ENCODE measurements at places on chromosomes 16 and 17.

- no peak for DNase-seq
Observed at GRCh38 chr17:80845863-80846671, 145.6 kb upstream of the CHMP6 start.

DNA sequence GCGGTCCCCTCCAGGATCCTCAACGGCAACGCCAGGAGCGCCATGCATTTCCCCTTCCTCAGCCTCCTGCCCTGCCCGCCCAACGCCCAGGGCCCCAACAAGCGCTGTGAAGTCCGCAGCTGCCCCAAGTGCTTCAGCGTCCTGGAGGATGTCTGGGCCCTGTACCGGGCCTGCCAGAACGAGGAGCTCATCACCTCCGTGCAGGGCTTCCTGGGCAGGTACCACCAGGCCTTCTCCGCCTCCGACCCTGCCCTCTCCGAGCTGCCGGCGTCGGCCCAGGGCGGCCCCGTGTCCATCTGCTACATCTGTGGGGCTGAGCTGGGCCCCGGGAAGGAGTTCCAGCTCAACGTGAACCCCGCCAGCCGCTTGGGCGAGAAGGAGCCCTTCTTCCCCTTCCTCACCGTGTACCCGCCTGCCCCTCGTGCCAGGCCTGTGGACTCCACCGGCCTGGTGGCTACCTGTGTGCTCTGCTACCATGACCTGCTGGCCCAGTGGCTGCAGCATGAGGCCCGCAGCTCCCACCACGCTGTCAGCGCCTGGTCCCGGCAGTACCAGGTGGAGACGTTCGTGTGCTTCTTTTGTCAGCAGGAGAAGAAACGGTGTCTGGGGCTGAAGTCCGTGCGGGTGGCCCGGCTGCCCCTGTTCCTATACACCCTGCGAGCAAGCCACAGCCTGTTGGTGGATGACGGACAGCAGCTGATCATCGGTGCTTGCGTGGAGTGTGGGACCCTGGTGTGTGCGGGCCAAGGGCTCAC lies 58.9 kb upstream of the CIBAR2 start:
- DNase-seq = no peak

DNA sequence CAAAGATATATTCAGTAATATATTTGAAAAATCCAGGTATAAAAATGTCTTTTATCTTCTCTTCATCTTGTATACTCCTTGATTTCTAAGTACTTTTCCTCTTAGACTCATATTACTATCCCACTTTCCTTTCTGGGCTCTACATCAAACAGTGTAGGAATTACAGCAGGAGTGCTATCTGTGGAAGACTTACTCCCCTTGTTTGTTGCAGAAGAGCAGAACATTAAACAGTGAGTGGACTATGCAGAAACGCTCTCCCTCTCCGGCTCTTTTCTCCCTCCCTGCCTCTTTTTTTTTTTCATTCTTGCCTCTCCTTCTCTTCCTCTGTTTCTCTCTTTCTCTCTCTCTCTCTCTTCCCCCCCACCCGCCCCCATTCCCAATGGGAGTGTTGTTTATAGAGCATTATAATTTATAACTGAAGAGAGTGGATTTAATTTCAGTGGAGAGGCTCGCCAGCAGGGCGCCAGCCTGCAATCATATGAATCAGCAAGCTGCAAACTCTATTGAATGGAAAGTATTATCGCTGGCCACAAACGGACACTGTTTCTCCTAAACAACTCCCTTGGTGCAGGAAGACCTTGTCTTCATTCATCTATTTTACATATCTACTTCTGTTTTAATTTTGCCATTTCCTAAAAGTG lies 242.3 kb upstream of the TBX2 start:
- no peak for DNase-seq

DNA sequence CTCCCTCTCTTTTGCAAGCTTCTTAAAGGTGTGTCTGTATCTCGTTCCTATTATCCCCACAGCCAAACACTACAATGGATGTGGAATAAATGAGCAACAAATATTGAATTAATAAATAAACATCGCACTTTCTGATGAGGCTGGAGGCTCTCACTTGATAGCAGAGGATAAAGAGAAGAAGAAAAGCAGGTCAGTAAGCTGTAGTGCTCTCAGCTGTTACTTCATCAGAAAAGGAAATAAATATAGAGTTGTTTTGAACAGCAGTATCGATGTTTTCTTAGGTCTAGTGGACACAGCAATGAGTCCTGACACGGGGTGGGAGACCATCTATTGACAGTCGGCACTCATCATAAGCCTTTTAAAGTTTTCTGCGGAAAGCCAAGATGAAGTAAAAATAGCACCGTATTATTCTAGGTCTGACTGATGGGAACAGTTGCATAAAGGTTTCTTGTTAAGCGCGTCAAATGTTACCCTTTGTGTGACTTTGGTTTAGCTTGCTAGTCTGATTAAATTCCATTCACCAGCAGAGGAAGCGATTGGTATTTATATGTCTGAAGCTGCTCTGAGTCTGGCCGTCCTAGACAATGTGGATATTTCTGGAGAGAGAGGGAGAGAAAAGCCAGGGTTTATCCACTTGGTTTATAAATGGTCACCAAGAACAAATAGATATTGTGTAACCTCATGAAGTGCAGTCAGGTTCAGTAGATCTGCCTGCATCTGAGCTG lies 646.1 kb downstream of the CDH11 start:
- DNase-seq = no peak

- no peak for DNase-seq
Observed at GRCh38 chr16:49158029-49158642, 123.5 kb downstream of the CBLN1 start.

DNA sequence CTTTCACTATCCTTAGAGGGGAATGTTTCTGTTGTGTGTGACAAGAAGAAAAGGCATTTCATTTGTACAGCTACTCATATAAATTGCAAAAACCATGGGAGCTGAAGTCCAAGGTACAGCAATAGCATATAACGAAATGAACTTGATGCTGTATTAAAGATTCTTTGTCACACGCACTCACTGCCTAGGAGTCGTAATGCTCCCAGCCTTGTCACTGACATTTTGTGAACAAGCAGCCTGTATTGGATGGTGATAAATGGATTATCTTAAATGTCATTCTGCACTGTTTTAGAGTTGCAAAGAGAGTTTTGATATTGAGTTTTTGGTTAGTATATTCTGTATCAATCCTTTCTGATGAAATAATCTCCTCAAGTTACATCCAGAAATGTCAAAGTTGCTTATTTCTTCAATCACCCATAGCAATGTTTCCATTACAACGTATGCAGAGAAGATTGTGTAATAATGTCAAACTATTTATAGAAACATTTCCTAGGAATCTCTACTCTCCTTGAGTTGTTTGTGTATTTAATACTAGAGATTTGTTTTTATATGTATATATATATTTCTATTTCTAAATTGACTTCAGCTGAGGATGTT lies 270.6 kb downstream of the FTO start:
- no peak for DNase-seq

- no peak for DNase-seq
Observed at GRCh38 chr17:67011527-67012175, 32.7 kb upstream of the CACNG1 start.

DNA sequence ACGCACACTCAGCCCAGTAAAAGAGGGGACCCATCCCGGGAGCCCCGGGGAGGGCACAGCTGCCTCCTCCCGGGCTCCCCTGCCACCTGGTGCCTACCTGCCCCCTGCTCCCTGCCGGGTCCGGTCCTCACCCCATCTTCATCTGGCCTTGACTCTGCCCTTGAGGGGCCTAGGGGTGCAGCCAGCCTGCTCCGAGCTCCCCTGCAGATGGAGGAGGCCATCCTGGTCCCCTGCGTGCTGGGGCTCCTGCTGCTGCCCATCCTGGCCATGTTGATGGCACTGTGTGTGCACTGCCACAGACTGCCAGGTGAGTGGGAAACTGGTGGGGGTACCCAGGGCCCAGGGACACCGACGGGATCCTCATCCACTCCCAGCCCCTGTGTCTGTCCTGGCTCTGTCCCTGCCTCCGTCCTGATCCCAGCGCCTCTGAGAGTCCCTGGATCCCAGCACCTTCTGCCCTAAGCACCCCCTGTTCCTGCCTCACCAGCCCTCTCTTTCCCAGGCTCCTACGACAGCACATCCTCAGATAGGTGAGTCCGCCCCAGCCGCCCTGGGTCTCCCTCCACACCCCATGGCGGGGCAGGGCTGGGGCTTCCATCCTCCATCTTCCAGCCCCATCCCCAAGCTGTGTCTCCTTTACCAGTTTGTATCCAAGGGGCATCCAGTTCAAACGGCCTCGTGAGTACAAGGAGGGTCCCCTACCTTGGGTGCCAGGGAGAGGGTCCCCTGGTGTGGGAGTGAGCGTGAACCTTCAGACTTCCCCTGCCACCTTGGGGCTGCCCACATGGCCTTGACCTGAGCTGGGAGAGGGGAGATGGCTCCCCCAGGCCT lies 574 bp downstream of the LAT start:
- DNase-seq = peak; percentile 57

- no peak for DNase-seq
Observed at GRCh38 chr17:76432712-76433336, 20.1 kb downstream of the UBE2O start.

- DNase-seq = no peak
Observed at GRCh38 chr16:16105646-16106045, 117.6 kb downstream of the ABCC6 start.

- DNase-seq = no peak
Observed at GRCh38 chr16:60541535-60541934, 1494.7 kb downstream of the CDH8 start.

- DNase-seq = no peak
Observed at GRCh38 chr17:83064732-83065659, 14.4 kb upstream of the METRNL start.

- DNase-seq = no peak
Observed at GRCh38 chr16:751152-752006, 9.2 kb upstream of the MSLN start.

DNA sequence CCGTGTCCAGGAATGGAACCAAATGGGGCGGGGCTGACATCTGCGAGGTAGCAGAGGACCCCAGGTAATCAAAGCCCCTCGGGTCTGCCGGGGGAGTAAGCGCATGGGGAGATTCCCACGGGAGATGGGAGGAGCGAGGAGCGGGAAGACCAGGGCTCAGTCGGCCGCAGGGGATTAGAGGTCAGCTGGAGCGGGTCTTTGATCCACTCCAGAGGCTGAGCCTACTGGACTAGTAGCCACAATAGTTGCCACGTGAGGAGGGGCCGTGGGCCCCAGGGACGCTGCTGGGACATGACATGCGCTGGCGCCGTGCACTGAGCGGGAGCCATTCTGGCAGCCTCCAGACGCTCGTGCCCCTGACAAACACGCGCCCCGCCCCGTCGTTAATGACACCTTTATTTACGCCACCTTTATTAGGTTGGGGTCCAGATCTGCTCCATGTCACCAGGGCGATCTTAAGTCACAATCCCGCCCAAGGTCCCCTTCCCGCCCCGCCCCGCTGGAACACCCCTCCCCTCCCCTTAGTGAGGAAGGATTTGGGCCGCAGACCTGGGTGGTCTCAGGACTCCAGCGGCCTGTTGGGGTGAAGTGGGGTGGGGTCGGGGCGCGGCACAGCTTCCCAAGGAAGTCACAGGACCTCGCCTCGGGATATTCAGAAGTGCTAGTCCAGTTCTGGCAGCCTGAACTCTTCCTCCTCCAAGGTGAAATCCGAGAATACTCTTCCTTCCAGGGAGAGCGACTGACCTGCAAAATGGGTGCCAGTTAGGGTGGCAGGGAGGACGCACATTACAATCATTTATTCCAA lies 15.0 kb downstream of the PPY start:
- DNase-seq = peak; percentile 36

Measured in activated T-cell treated with anti-CD3 and anti-CD28 coated beads, Interleukin-2, amount 50 U/mL, for 48 hours (primary cell).